Regular cardiac myocyte (primary cell): ENCODE measurements at places on chromosomes 1 and 21. TPM values are rescaled to one million over a fixed set of nuclear protein-coding genes. Genes with fewer than 3 reads are reported as not detected.

CAMK2N1 gene
- 5.1 and 8.6 TPM in 2 replicates for total RNA-seq

OLFML2B gene
- 1.2 and 2.0 TPM in 2 replicates for total RNA-seq

CELA3B gene
- total RNA-seq: not detected in 2 replicates

COX20 gene
- 18.6 and 35.1 TPM in 2 replicates for total RNA-seq

PRCC gene
- 6.8 and 14.6 TPM in 2 replicates for total RNA-seq

ZNF687 gene
- 7.1 and 7.6 TPM in 2 replicates for total RNA-seq

TIAM1 gene
- total RNA-seq: 7.3 and 10.4 TPM in 2 replicates

LHX4 gene
- under 0.01 TPM in 1 of 2 replicates, not detected in the other for total RNA-seq

MAEL gene
- total RNA-seq: not detected in 2 replicates

AQP10 gene
- 0.19 and 0.56 TPM in 2 replicates for total RNA-seq

PLA2G4A gene
- 36.4 and 49.9 TPM in 2 replicates for total RNA-seq

OR10Z1 gene
- total RNA-seq: not detected in 2 replicates

LRRC39 gene
- 0.38 and 1.4 TPM in 2 replicates for total RNA-seq

OR2W3 gene
- total RNA-seq: 0.58 TPM in 1 of 2 replicates, not detected in the other

TAL1 gene
- 0.19 and 11.3 TPM in 2 replicates for total RNA-seq

SRSF11 gene
- 84.0 and 101 TPM in 2 replicates for total RNA-seq

FMO5 gene
- 0.19 and 2.5 TPM in 2 replicates for total RNA-seq

SLC41A1 gene
- total RNA-seq: 20.0 and 20.3 TPM in 2 replicates

GPR25 gene
- total RNA-seq: not detected in 2 replicates

NBPF6 gene
- total RNA-seq: not detected in 2 replicates

OR10J1 gene
- total RNA-seq: not detected in 2 replicates

SPRR1B gene
- total RNA-seq: not detected in 2 replicates

PACC1 gene
- 7.5 and 12.4 TPM in 2 replicates for total RNA-seq

BROX gene
- total RNA-seq: 51.0 and 59.4 TPM in 2 replicates

RPS8 gene
- total RNA-seq: 1,775 and 1,841 TPM in 2 replicates

MTARC1 gene
- 1.2 and 4.8 TPM in 2 replicates for total RNA-seq

WNT2B gene
- 1.5 and 3.4 TPM in 2 replicates for total RNA-seq

OLFML3 gene
- 7.5 and 26.2 TPM in 2 replicates for total RNA-seq

CRB1 gene
- under 0.01 TPM in 2 replicates for total RNA-seq

CR2 gene
- not detected in 2 replicates for total RNA-seq

CLEC20A gene
- not detected in 2 replicates for total RNA-seq

SHE gene
- 0.19 and 0.28 TPM in 2 replicates for total RNA-seq
